Breast epithelium (tissue), 4 donors: ENCODE measurements at places on chromosomes 7 and 10. TPM values are rescaled to one million over a fixed set of nuclear protein-coding genes. Genes with fewer than 3 reads are reported as not detected.

- no peak for DNase-seq
Measured at GRCh38 chr10:86231796-86232560, 134.6 kb downstream of the GRID1 start.

The C7orf57 gene
- total RNA-seq: not detected

DNA sequence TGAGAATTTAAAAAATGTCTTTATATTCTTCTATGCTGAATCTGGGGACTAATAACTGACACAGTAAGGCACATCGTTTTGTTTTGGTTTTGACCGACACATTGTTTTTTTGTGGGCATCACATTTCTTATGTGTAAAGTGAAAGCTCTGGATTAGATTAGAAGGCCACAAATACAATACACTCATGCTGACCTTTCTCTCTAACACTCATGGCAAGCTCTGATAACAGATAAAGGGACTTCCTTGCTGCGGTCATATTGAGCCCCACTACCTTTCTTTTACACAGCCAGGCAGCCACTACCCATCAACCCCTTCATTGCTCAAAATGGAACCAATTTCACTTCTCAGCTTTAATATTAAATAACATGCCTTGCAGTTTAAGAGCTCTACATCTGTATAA, 26.0 kb downstream of the PPP1R3A start:
- no peak for DNase-seq

The CNPY1 gene
- 0.29 TPM for total RNA-seq

- DNase-seq: peak; percentile 40
Measured at GRCh38 chr10:132611026-132611910, 73.7 kb downstream of the INPP5A start.

- peak; percentile 31 for DNase-seq
Measured at GRCh38 chr10:48451969-48452878, 145.7 kb downstream of the MAPK8 start.

The PAPSS2 gene
- total RNA-seq: 27.2 TPM

DNA sequence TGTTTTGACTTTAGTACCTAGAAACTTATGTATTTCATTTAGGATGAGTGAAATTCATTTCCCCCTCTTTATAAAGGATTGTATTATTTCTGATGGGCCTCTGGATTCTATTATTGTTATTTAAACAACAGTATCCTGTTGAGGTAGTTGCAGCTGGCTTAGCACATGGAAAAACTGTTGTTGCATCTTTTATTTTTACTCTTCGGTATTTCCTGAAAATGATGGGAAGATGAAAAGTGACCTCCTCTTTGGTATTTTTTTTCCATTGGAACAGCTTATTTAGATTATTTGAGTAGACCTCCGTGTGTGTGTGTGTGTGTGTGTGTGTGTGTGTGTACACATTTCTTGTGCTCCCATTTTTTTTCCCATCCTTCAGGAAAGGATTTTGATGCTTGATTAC, 129.8 kb downstream of the PRKG1 start:
- DNase-seq: no peak

GRCh38 chr7:46775776-46776175, 806.1 kb downstream of the TNS3 start:
- DNase-seq: no peak

DNA sequence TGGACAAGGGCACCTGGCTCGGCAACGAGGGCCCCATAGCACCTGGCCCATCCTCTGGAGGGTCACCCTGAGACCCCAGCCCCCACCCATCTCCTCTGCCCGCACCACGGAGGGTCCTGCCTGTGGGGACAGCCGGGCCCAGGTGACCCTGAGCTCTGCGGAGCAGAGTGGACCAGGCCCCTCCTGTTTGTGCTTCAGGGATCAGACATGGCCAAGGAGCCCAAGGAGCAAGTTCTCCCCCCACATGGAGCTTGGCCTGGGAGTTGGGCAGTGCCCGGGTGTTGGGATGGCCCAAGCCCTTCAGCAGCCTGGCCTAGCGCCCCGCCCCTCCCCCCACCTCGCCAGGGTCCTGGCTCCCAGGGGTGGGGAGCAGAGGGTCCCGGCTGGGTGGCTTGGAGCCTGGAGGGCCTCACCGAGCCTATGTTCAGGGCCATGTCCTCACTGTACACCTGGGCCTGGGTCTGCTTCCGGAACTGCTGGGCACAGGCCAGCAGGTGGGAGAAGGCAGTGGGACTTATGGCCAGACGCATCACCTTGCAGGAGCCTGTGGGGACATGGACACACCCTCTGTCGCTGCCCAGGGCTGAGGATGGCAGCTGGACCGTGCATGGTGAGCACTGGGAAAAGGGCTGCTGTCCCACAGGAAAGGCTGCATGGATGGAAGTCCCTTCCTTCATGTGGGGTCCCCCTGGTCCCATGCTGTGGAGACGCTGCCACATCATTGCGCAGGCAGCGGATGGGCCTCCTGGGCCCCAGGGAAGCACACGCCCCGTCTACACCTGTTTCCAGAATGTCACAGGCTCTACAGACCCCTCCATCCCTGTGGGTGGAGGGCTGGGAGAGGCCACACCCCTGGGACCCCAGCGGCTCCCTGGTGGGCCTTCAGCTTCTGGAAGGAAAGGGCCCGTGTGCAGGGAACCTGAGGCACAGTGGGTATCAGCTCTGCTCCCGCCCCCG, 49.2 kb upstream of the NKX6-2 start:
- no peak for DNase-seq

The CPA4 gene
- 2.0 TPM for total RNA-seq

DNA sequence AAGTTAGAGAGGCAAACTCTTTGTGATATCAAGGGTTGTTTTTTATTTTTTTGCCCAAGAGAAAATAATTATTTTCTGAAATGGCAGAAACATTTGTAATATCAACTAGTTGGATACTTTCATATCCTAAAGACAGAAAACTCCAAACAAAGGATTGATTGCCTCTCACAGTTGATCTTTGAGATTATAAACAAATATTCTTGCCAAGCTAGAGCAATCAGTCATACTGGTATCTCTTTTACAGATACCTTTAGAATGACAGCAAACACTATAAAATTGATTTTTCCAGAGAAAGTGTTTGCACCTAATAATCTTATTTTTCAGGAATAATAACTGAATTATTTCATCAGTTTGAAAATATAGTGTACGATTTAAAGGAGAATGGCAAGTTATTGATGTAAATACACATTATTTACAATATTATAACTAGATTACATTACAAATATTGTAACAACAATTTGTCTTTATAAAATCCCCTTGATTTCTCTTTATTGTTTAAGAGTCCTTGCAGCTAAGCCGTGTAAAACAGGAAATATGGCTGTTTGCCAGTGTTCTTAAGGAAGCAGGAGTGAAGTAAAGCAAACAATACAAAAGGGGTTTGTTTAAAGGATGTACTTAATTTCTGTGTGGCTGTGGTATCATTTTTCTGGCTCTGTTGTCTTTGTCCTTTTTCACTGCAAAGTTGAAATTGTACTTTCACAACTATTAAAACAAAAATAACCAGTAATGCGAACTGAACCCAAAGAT, 58.4 kb downstream of the MAPK8 start:
- no peak for DNase-seq

GRCh38 chr10:33963729-33964128, 629.3 kb upstream of the NRP1 start:
- DNase-seq: no peak

- no peak for DNase-seq
Measured at GRCh38 chr10:308572-309085, 173.4 kb downstream of the ZMYND11 start.

GRCh38 chr7:999941-1000935, 17.3 kb downstream of the CYP2W1 start:
- no peak for DNase-seq

DNA sequence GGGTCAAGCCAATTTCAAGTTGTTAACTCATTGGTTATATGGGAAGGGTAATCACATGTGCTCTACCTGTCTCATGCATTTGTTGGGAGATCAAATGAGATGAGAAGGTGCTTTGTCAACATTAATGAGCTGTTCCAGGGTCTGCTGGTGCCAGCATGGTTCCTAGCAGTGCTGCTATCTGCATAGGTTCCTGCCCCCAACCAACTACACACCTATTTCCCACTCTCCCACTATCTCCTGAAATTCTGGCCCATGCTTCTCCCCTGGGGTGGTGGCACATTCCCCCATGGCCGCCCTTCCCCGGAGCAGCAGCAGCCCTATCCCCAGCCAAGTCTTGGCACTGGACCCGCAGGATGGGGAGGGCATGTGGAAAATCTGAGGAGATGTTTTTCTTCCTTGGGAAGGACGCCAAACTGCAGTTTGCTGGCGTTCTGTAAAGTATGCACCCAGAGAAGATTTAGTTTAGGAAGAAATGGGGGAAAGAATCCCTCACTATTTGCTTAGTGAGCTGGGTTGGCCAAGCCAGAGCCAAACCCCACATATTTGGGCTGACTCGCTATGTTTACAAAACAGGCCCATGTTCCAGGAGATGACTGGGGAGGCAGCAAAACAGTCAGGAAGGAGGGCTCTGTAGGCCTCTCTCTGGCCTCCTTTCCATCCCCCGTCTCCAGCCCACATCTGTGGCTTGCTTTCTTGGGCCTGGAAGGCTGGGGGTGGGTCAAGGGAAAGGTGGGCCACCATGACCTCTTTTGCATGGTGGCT, 42.5 kb downstream of the PPP1R3C start:
- DNase-seq: peak; percentile 45

DNA sequence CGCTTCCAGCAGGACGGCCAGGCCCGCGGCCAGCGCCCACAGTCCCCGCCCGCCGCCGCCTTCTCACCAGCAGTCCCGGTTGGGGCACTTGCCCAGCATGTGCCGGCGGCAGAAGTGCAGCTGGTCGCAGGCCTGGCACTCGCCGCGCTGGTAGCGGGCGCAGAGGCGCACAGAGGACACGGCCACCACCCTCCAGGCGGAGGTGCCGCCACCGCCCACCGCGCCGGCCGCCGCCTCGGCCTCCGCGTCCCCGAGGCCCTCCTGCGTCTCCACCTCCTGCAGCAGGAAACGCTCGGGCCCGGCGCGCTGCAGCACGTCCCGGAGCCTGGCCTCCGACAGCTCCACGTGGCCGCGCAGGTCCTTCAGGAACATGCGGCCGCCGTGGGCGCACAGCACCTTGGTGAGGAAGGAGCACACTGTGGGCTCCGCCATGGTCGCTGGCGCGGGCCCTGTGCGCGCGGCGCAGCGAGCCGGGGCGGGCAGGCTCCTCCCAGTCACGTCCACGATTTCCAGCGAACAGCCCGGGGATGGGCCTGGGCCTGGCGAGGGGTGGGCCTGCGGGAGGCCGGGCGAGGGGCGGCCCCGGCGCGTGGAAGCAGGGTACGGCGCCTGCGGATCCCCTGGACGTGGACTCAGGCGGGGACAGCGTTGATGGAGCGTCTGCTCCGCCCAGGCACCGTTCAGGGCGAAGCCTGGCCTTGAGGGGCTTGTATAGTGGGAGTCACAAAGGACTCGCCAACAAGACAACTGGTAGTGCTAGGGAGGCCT, at the start of gene ZC3HAV1L:
ZC3HAV1L (minus strand) TSS at position 457 of the 768 bp plus-strand sequence; CDS start at position 432, 25 bp downstream.
- peak; percentile 62 for DNase-seq

DNA sequence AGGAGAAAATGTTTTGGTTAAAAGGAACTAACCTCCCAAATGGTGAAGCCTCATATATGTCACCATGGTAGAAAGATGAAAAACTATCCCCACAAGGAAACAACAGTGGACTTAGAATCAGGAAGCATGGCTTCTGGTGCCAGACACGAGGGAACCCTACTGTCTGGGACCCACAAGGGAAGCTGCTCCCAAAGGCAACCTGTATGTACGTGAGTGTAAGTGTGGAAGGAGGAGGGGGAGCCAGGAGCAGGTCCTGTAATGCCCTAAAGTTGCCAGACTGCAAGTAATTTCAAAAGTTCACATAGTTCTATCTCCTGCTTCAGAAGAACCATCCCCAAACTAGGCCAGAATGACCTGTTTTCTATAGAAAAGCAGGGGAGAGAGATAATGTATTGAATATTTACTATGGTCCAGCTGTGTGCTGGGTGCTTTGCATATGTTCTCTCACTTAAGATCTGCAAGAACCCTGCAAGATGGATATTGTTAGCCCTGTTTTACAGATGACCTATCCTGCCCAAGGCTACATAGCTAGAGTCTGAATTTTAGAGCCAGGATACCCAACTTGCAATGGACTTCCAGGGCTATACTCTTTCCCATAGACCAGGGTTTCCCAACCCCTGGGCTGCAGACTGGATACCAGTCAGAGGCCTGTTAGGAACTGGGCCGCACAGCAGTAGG, 19.2 kb downstream of the DUSP5 start:
- no peak for DNase-seq

The IGF2BP3 gene
- 3.5 TPM for total RNA-seq

- no peak for DNase-seq
Measured at GRCh38 chr10:60139290-60139689, 232.9 kb upstream of the CCDC6 start.

The GPER1 gene
- 3.3 TPM for total RNA-seq

GRCh38 chr7:133748443-133749407, 378.4 kb upstream of the LRGUK start:
- DNase-seq: no peak

DNA sequence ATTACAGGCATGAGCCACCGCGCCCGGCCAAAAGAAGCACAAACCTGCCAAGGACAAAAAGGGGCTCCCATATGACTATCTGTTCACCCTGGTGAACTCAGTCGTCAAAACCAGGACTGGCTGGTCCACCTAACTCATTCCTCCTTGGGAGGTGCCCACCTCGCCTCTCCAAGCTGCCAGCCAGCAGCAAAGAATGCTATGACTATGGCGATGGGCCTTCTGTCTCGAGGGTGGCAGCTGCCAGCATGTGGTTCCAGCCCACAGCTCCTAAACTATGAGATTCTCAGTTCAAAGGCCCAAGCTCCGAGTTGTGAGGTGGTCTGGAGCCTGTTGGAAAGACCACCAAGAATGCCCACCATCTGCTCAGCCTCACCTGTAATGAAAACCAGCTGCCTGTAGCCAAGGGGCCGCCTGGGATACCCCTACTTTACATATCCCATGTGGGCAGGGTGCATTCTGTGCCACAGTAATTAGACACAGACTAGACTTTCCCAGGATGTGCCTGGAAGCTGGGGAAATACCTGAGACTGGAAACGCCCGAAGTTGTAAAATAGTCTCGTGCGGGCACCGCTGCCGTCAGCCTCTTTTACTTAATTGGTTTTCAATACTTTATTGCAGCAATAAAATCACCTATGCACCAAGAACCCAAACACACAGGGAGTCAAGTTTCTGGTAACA, 71.1 kb downstream of the ZRANB1 start:
- DNase-seq: no peak

GRCh38 chr7:34552502-34552901, 105.5 kb upstream of the NPSR1 start:
- DNase-seq: no peak

DNA sequence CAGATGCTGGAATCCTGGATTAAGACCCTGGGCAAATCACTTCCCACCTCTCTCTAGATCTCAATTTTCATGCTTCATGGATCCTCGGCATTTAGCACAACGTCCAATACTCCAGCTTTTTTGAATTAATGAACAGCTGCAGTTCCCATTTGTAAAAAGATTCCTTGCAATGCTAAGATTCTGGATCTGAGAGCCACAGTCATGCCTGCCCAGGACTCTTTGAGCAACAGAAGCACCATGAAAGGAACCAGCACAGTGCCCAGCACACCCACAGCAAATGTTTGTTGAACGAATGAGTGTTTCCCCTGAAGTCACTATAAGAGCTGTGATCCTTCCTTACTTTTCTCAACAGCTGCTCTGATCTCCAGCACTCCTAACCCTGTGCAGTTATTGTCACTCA, 20.8 kb upstream of the DDIT4 start:
- no peak for DNase-seq

GRCh38 chr7:75872073-75872782, 6.6 kb upstream of the RHBDD2 start:
- DNase-seq: no peak

The MBL2 gene
- not detected for total RNA-seq

The PGAM2 gene
- total RNA-seq: 0.64 TPM
